ENCODE measurements at places on chromosomes 7 and 10.

DNA sequence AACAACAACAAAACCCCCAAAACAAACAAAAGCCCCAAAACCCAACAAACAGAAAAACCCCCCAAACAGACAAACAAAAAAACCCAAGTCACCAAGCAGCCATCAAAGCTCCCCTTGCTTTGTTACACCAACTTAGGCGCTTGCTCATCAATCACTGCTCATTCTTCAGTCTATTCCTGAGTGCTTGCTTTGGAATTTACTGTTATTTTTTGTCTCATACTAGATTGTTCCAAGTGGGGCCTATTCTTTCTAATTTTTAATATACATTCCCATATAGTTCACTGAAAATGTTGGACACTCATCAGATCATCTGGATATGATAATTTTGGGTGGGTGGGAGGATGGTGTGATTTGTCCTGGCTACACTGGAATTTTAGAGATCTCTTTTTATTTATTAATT, 126.0 kb upstream of the JCAD start:
- DNase-seq = no peak

GRCh38 chr10:130300608-130301020, 164.4 kb downstream of the GLRX3 start:
- peak; percentile 74 for DNase-seq

GRCh38 chr7:28723336-28723735, 234.8 kb downstream of the TRIL start:
- DNase-seq = no peak

GRCh38 chr10:89458291-89458690, 43.9 kb downstream of the IFIT5 start:
- DNase-seq = no peak

GRCh38 chr10:57017356-57018037, 656.4 kb upstream of the ZWINT start:
- no peak for DNase-seq

DNA sequence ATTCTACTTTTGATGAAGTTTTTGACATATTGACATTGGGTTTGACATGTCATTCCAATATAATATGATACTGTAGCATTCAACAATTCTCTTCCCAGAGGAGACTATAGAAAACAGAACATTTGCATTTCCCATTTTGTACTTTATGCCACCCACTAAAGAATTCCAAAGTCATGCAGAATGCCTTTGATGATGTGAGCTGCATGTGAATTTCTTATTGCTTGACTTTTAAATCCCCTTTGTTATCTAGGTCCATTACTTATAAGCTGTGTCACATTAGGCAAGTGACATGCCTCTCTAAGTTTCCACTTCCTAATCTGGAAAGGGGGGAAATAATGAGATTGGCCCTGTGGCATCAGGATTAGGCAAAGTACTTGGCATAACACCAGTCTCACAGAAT, 436.7 kb downstream of the AUTS2 start:
- DNase-seq = no peak

GRCh38 chr7:3416453-3416852, 115.4 kb downstream of the SDK1 start:
- no peak for DNase-seq

- no peak for DNase-seq
Observed at GRCh38 chr7:156919132-156919713, 26.2 kb upstream of the LMBR1 start.

DNA sequence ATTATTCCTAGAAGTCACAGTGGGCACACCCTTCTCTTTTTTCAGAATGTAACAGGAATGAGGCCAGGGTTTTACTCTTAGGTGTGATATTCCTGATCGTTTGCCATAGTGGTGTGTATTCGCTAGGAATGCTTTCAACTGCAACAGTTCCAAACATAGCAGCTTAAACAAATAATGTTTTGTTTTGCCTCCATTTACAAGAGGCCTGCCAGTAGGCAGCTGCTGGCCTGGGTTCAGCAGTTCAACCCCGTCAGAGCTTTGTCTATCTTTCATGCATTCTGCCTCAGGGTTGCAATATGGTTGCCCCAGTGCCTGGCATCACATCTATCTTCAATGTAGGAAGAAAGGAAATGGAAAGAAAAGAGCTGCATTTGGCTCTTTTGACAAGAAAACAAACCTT, 21.7 kb upstream of the RET start:
- no peak for DNase-seq

DNA sequence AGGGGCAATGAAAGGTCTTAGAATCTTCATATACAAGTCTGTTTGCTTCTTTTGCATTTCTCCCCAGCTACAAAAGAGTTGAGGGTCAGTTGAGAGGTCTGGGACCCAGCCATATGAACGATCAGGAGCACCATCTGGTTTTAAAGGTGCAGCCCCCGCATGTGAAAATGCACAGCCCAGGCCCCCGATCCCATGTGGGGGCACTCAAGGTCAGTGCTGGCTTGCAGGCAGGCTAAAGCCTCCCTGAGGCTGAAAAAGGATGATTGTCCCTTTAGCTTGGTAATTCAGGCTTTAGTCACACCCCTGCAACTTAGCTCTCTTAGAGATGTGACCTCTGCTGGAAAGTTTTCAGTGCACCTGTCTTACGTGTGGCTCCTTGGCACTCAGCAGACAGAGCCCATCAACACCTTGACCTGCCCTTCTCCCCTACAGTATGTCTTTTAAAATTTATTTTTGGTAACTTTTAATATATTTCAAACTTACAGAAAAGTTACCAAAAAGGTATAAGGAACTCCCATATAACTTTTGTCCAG, 80.1 kb upstream of the PDCD4 start:
- DNase-seq = no peak

- peak; percentile 64 for DNase-seq
Observed at GRCh38 chr7:83410989-83411591, 237.8 kb downstream of the SEMA3E start.

- peak; percentile 78 for DNase-seq
Observed at GRCh38 chr7:44240983-44241510, 40.3 kb downstream of the YKT6 start.

DNA sequence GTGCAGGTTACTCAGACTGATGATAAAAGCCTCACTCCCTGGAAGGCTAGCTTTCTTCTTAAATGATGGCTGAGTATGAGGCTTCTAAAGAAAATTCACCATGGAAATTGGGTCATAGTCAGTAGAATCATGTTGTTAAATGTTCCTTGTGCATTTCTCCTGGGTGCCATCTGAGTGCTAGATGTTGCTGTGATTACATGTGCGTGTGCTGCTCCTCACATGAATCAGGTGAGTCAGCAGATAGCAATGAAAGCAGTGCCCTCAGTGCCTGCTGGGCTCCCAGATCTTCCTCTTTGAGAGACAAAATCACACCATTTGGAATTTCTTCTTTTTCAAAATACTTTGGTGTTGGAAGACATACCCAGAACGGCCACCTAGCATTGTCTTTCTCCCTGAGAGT, 331.7 kb downstream of the XPNPEP1 start:
- DNase-seq = no peak

DNA sequence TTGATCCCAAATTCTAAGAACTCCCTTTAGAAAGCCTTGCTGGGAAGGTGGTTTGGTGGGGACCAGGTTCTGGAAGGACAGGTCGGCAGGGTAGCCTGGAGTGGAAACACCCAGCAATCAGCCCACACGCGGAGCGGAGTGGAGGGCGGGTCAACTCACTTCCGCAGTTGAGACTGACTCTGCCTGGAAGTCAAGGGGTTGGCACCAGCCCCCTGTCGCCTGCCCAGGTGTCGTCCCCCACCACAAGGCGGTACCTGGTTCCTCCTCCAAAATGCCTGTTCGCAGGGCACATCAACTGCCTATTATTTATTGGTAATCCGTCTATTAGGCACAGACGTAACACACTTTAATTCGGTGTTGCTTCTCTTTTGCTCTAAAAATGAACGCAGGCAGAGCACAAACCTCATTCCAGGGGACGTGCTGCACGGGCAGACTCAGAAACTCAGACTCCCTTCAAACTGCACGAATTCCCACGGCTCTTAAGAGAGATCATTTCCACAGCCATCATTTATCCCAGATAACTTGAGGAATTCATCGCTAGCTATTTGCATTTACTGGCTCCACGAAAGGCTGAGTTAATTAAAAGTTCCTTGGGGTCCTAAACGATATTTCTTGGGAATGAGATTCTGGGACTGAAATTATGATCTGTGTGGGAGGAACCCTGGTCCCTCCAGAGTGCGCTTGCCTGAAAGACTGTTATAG, 248.2 kb upstream of the PPP2R2D start:
- DNase-seq = no peak

- DNase-seq = no peak
Observed at GRCh38 chr10:49742683-49743463, 19.2 kb downstream of the OGDHL start.

DNA sequence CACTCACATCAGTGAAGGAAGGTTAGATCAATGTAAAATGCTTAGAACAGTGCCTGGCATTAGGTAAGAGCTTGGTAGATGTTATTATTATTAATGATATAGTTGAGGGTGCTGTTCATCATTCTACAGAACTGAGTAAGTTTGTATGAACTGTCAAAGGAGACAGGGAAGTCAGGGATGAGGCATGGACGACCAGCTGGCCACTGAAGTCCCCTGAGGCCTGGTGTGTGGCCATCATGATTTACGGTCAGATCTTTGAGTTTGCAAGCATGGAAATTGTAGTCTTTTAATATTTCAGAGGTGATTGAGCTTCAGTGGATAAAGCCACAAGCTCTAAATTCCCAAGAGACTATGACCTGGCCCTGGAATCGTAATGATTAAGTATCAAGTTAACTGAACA, 6.9 kb downstream of the ARMC3 start:
- DNase-seq = no peak

DNA sequence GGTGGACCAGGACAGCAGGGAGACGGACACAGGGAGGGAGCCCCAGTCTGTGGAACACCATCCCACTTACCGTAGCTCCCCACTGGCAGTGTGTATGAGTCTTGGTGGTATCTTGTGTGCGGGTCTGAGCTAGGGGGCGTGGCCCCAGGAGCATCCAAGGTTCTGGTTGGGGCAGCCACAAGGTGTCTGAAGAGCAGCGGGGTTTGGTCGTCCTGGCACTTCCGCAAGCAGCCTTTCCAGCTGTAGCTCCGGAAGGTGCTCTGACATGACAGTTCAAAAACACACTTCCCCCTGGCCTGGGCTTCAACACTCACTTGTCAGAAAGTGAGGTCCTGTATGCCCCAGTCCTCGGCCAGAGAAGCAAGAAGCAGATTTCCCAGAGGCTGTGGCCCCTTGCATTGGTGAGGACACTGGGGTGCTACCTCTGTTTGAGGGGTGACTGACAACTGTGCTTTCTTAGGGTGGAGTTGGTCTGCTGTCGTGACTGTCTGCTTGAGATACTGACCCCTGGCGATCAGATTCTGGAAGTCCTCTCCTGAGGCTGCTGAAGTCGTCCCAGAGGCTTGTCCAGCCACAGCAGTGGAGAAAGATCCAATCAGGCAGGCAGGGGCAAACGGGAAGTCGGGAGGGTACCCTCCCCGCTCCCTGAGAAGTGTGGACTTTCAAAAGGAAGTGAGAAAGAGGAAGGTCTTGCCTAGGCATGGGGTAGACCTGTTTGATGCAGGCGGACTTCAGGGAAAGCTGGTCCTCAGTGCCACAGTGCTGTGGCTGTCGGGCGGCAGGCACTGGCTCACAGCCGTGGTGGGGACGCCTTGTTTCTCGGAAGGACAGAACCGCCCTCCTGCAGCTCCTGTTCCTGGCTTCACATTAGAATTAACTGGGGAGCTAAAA, 51.4 kb upstream of the PFKFB3 start:
- peak; percentile 95 for DNase-seq

GRCh38 chr7:22731766-22732165, 4.8 kb downstream of the IL6 start:
- no peak for DNase-seq

- no peak for DNase-seq
Observed at GRCh38 chr7:103143868-103144267, 5.0 kb downstream of the NAPEPLD start.

DNA sequence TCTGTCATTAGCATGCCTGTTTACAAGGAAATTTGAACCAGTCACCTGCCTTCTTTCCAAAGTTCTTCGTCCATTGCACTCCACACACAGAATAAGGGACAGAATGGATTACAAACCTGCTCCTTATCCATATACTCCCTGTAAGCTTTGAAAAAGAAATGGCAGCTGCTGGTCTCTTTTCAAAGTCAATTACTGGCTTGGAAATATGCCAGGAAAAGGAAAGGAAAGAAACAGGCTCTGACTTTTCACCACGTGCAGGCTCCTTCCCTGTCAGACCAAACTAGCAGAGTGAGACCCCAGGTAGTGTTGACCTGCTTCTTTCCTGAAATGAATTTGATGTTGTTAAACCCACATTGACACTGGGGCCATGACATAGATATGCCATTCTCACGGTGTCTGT, 84.5 kb downstream of the LHFPL3 start:
- no peak for DNase-seq

- DNase-seq = no peak
Observed at GRCh38 chr10:6061056-6061455, 1.1 kb downstream of the IL2RA start.

DNA sequence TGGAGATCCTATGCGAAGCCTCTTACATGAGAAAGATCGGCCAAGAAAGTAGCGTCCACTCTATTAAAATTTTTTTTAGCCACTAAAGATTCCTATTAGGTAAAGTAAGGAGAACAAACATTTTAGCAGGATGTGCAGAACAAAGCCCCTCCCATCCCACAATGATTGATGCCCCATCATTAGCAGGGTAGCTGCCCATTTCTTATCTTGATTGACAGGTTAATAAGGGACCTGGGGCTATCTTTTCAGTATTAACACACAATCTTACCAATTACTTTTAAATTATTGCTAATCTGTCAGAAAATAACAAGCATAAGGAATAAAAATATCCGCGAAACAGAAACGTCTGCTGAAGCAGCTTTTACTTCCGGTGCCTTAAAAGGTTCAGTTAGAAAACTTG, 5.1 kb downstream of the FZD8 start:
- no peak for DNase-seq

DNA sequence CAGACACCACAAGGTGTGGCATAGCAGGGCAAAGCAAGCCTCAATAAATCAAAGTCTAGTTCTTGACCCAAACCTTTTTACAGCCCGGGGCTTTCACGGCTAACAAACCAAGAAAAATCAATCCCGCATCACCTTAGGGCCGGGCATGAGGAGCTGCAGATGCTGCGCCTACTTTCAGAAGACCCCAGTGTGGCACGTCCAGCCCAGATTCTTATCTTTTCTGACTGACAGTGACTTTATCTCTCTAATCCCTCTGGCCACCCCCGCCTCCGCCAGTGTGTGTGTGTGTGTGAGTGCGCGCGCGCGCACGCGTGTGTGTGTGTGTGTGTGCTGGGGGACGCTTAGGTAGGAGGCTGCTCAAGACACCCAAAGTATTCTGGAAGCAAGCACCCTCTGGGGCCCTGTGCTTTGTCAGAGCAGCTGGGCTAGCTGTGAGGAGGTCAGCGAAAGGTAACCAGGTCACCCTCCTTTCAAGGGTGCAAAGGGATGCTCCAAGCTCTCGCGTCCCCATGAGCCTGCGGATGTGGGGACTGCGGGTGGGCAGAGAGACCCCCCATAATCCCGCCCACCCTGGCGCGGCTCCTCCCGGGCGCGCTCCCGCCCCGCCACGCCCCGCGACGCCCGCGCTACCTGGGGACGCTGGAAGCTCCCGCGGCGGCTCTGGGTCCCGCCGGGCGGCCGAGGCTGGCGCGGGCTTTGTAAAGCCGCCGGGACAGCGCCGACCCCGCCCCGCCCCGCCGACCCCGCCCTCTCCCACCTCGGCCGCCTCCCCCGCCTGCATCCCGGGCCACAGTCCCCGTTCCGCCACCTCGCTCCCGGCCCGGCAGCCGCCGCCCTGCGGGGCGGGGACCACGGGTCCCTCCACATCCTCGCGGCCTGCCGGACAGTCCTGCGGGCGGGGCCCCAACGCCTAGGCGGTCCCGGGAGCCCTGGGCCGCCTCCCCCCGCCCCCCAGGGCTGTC, 57.1 kb upstream of the RHOBTB1 start:
- DNase-seq = peak; percentile 8

- DNase-seq = no peak
Observed at GRCh38 chr7:31850601-31851000, 163.6 kb downstream of the PPP1R17 start.

Data from common myeloid progenitor, CD34-positive (primary cell).